CD4-positive, alpha-beta T cell treated with Interleukin-4 for 1 hour (primary cell): ENCODE measurements at places on chromosomes 11 and 22.

GRCh38 chr11:79046366-79046765, 394.5 kb downstream of the TENM4 start:
- DNase-seq: no peak

DNA sequence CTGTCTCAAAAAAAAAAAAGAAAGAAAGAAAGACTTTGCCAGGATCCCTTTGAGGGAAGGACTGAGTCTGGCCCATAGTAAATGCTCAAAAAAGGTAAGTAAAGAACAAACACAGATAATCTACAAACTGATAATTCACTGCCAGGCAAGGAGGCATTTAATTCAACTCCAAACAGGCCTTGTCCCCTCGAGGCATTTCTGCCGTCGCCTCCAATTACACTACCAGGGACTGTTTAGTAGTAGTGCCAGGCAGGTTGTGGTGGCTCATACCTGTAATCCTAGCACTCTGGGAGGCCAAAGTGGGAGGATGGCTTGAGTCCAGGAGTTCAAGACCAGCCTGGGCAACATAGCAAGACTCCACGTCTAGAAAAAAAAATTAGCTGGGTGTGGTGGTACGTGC, 43.7 kb downstream of the PC start:
- DNase-seq: no peak

DNA sequence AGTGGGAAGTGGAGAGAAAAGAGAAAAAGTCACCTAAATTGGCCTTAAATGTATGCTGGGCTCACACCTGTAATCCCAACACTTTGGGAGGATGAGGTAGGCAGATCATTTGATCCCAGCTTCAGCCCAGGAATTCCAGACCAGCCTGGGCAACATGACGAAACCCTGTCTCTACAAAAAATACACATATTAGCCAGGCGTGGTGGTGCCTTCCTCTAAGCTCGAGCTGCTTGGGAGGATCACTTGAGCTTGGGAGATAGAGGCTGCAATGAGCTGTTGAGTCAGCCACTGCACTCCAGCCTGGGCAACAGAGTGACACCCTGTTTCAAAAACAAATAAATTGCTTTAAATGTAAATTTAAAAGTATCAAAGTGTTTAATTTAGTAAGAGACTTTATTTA, 3.9 kb downstream of the CBL start:
- DNase-seq: no peak

GRCh38 chr11:121071846-121072450, 29.1 kb upstream of the TECTA start:
- DNase-seq: no peak

DNA sequence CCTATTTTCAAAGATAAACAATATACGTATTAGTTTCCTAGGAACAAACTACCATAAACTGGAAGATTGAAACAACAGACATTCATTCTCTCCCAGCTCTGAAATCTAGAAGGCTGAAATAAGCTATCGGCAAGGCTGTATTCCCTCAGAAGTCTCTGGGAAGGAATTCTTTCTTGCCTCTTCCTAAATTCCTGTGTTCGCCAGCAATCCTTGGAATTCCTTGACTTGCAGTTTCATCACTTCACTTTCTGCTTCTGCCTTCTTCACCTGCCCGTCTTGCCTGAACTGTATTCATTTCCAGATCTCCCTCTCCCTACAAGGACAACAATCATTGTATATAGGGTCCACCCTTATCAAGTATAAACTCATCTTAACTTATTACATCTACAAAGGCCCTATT, 17.7 kb upstream of the PRDM10 start:
- DNase-seq: no peak

GRCh38 chr22:20128902-20129746, 2.5 kb upstream of the ZDHHC8 start:
- peak; percentile 46 for DNase-seq

GRCh38 chr11:30206249-30206996, 24.4 kb upstream of the FSHB start:
- no peak for DNase-seq

- DNase-seq: no peak
These were observed 215.3 kb downstream of the TBC1D22A start for GRCh38 chr22:46977656-46978343.

DNA sequence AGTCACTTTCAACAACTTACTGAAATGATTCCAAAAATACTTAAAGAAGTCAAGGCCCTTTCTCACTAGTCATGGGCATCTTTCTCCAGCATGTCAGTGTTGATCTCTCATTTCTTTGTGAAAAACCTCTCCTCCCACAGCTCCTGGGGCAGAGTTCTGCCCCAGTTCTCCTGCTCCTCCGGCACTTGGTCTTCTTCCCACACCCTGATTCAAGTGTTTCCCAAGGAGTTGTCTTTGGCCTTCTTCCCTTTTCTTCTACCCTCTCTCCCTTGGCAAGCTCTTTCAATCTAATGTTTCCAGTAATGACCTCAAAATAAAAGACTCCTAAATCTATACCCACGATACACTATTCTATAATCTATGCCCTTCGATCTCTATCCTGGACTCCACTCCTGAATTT, 42.1 kb upstream of the CCDC34 start:
- DNase-seq: no peak

DNA sequence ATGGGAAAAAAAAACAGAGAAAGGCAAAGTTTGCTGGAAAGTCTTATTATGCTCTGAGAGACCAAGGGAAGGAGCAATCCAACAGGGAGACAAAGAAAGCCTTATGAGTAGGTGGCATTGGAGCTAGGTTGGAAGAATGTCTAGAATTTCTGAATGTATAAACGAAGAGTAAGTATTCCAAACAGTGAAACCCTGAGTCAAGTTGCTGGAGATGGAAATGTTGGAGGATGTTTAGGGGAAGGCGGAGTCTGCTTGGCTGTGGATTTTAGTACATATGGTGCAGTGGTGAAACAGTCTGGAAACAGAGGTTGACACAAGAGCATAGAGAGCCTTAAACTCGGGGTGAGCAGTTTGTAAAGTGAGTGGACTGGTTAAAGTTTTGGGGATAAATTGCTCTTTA, 314.8 kb upstream of the CADM1 start:
- DNase-seq: no peak

- DNase-seq: peak; percentile 28
These were observed 1.1 kb upstream of the DDX6 start for GRCh38 chr11:118791961-118792569.

DNA sequence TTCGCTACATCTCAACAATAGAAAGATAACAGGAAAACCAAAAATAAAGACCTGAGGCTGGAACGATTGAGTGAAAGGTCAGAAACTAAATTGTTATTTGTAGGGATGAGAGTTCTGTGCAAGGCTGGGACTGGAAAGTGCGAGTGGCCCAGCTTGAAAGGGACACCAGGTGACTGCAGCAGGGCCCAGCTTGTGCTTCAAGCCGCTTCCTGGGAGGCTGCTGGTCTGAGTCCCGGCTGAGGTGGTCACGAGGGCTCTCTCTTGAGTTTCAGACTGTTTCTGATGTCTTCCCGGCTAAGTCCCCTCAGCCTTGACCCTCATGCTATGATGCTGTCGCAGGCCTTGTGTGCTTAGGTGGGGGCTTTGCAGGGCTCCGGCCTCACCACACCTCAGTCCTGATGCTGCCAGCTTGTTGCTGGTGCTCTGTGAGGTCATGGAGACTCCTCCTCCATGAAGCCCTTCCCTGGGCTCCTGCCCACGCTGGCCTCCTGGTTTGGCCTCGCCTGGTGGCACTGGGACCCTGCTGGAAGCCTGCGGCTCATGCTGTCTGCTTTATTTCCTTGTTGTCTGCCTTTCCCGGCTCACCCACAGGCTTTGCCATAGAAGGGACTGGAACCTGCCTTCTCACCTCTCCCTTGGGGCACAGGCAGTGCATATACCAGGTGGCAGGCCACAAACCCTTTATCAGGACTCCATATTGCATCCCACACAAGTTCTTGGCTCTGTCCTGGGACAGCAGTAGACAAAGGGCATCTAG, 4.0 kb downstream of the BANF1 start:
- no peak for DNase-seq

- no peak for DNase-seq
These were observed 15.7 kb downstream of the SPATA19 start for GRCh38 chr11:133829566-133829965.
